ENCODE measurements at places on chromosomes 3 and 15. TPM values are rescaled to one million over a fixed set of nuclear protein-coding genes. Genes with fewer than 3 reads are reported as not detected.

DNA sequence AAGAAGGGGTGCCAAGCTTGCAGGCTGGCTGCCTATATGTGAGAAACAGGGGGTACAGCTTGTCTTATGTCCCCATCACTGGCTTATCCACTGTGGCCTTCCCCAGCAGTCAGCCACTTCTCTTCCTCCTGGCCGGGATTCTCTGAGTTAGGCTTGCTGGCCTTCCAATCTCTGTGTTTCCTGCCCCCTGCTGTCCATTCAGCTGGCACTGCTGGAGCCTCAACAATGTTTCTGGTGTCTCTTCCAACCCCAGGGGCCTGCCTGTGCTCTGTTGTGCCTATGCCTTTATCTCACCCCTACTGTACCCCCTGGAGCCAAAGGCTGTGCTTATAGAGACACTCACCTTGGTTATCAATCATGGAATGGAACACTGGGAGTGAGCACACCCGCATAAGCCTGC lies 36.5 kb downstream of the ANAPC13 start:
- peak; percentile 11 for DNase-seq

DNA sequence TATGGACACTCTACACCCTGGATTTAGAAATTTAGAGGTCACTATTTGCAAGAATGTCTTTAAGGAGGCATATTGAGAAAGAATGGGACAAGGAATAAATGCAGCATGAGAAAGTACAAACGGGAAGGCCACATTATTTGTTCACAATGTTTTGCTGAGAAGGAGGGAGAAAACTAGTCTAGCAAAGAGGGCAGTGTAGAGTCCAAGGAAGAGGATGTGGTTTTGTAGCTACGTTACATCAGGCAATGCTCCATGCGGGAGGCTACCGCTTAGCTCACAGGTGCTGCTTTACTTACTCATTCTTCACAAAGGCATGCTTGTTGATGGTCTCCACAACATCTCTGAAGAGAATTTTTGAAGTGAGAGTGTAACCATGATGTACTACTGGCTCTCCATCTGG lies 191.1 kb downstream of the PLCH1 start:
- DNase-seq: no peak

DNA sequence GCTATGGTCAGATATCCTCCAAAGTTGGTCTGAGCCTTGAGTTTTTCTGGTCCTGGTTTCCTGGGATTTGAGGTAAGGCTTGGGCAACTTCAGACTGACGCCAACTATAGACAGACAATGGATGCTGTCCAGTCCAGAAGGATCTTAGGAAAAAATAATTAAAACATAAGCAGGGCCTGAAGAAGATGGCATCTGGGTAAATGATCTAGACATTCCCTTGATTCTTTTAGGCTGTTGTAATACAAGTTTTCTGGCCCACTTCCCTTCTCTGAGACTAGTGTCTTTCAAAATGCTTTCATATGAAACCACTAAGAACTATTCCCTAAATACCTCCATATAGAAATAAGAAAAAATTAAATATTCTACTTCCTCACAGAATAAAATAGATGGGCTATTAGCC lies 47.7 kb upstream of the PLXND1 start:
- no peak for DNase-seq

DNA sequence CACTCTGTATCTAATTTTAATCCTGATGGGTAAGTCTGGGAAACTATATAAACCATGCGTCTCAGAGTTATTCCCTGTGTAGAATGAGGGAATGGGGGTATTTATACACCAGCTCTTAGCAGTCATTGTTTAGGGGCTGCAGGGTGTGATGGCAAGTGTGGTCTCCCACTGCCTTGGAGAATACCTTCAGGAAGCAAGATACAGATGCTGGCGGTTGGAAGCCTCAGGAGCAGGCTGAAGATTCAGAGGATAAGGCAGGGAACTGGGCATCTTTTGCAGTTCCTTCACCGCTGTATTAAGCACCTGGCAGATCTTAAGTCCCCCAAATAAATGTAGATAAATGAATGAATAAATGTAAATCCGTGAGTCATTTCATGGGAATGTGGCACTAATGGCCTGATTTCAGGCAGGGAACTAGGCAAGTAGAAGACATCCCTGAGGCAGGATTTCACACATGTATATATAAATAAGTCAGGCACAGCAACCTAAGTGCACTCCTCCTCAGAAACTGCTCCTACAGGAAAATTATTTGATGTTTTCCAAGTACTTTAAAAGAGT lies 209.2 kb upstream of the GADL1 start:
- no peak for DNase-seq

The ROPN1 gene
- not detected for polyA plus RNA-seq

GRCh38 chr15:73948982-73949381 lies 22.7 kb downstream of the LOXL1 start:
- DNase-seq: no peak

All from endothelial cell of umbilical vein (primary cell).